HS-5 (cell line): ENCODE measurements at places on chromosomes 1 and 21.

DNA sequence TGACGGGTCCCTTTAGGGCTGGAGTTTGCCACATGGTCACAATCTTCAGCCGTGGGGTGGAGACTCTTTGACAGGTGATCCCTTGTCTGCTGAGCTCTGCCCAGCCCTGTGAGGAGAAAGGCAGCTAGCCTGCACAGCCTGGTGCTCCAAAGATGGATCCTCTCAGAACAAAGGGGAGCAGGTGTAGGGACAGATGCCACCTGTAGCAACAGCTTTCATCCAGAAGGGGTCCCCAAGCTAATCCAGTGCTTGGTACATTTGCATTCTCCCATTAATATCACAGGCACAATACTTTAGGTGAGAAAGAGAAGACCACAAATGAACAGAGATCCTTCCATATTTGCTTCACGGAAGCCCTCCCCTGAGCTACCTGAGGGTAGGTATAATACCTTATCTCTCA lies 93.2 kb downstream of the CCDC185 start:
- no peak for DNase-seq

GRCh38 chr1:168112673-168113305 lies 23.9 kb downstream of the GPR161 start:
- no peak for DNase-seq

DNA sequence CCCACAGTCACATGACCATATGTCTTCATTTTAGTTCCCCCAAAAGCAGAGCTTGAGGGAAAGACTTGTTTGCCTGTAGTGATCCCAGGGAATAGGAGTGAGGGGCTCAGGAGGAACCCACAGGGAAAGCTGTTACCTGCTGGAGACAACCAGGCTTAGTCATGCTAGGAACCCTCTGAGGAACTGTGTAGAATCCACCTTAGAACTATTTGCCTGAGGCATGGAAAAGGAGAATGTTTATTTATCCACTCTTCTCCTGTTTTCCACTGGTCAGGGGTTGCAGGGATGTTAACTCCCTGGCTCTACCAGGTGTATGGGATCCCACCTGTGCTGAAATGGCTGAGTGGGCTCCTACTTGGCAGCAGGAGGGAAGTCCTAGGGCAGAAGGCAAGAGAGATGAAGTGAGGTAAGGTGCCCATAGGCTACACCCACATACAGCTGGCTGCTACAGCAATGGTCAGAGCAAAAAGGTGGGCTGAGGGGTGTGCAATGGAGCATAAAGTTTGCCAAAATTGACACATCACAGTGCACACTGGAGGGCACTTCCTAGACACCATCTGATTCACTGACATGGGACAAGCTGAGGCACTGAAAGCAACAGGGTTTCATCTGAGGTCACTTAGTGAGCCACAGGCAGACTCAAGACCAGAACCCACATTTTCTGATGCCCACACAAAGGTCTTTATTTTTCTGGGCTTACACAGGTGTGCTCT lies 29.7 kb upstream of the CYP4B1 start:
- no peak for DNase-seq

DNA sequence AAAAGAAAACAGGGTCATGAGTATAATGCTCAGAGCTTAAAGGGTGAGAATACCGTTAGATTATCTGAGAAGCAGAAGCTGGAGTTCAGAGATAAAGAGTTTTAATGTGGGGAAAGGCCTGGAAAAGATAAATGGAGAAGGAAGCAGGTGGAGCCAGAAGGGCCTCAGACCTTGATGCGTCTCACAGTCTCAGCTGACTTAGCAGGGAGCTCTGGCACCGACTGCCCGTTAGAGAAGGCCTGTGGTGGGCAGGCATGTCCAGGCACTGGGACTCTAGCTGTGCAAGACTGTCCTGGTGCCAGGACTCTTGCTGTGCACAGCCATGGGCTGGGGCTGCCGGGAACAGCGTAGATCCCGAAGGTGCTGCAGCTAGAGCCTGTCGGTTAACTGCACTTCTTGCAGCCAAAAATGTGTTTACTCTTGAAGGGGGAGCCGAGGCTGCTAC lies 3.8 kb upstream of the SLAMF9 start:
- no peak for DNase-seq

GRCh38 chr1:226029568-226030225 lies 30.6 kb upstream of the SDE2 start:
- DNase-seq = no peak

DNA sequence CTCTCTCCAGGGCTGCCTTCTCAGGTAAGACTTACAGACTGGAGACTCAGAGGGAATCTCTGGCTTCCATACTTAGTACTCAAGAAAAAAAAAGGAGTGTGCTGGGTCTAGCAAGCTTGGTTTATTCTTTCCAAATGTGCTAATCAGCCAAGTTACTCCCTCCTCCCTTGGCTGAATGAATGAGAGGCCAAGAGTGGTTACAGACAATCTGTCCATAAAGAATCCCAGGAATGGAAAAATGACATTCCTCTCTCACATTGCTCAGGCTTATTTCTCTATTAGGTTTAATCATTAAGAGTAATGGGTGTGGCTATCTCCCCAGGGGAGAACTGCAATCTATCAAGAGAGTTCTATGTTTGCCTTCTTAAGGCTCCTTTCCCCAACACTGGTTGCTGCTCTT lies 547.3 kb upstream of the PLXNA2 start:
- DNase-seq = no peak

- DNase-seq = peak; percentile 88
Observed at GRCh38 chr1:70509996-70510876, 99.2 kb downstream of the CTH start.

DNA sequence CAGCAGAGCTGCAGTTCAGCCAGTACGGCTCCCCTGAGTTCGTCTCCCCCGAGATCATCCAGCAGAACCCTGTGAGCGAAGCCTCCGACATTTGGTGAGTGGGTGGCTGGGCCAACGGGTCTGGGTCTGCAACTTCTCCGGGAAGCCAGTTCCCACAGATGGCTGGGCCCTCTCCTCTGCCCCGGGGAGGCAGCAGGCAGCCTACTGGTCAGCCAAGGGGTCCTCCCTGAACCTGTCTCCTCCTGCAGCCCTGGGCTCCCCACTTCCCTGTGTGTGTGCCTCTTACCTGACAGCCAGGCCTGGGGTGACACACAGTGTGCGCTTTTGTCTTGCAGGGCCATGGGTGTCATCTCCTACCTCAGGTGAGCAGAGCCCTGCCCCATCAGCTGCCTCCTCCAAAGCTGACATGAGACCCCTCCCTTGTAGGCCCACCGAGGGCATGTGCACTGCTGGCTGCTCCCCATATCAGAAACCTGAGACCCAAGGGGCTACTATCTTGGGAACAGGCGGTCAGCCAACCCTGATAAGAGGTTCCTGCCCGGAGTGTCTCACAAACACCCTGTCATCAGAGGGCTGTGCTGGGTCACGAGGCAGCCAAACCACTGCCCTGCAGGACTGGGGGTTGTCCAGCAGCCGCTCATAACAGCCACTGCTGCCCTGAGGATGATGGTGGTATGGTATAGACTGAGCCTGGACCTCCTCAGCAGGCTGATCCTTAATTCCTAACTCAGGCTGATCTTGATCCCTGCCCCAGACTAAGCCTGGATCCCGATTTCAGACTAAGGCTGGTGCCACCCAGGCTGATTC lies 37.6 kb downstream of the TRIM11 start:
- DNase-seq = no peak

DNA sequence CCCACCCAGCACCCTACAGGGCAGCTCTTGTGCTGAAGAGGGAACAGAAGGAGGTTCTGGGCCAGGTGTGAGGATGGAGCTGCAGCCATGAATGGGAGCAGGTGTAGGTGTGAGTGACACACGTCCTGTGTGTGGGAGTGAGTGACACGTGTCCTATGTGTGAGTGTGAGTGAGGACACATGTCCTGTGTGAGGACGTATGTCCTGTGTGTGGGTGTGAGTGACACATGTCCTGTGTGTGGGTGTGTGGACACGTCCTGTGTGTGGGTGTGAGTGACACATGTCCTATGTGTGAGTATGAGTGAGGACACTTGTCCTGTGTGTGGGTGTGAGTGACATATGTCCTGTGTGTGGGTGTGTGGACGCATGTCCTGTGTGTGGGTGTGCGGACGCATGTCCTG lies 26.4 kb downstream of the MEGF6 start:
- no peak for DNase-seq

DNA sequence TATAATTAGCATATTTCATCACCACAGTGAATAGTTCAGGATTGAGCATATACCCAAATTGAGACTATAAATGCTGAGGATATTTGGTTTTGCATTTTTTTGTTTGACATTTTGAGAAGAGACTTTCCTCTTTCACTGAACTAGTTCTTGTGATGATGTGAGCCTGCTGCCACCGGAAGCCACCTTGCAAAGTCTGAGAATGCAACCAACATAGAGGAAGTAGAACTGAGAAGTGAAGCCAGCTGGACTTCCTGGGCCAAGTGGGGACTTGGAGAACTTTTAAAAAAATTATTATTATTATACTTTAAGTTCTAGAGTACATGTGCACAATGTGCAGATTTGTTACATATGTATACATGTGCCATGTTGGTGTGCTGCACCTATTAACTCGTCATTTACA lies 102.3 kb downstream of the RPE65 start:
- no peak for DNase-seq

GRCh38 chr1:172821609-172822274 lies 162.8 kb downstream of the FASLG start:
- peak; percentile 63 for DNase-seq

GRCh38 chr1:76137746-76138145 lies 63.2 kb downstream of the ST6GALNAC3 start:
- no peak for DNase-seq

DNA sequence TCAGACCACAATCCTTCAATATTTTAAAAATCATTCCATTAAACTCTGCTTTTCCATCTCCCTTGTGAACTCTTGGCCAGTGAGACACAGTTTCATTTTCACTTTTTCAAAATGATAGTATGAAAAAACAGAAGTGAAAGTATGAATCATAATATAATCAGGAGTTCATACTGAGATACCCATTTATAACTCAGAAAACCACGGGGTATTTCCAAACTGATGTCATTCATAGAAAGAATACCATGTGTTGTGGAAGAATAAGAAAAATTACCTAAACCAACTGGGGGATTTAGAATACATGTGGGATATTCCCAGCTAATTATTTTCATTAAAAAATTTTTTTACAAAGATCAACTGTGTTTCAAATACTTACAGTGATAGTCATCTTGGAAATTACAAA lies 149.9 kb downstream of the MRPL39 start:
- peak; percentile 68 for DNase-seq

DNA sequence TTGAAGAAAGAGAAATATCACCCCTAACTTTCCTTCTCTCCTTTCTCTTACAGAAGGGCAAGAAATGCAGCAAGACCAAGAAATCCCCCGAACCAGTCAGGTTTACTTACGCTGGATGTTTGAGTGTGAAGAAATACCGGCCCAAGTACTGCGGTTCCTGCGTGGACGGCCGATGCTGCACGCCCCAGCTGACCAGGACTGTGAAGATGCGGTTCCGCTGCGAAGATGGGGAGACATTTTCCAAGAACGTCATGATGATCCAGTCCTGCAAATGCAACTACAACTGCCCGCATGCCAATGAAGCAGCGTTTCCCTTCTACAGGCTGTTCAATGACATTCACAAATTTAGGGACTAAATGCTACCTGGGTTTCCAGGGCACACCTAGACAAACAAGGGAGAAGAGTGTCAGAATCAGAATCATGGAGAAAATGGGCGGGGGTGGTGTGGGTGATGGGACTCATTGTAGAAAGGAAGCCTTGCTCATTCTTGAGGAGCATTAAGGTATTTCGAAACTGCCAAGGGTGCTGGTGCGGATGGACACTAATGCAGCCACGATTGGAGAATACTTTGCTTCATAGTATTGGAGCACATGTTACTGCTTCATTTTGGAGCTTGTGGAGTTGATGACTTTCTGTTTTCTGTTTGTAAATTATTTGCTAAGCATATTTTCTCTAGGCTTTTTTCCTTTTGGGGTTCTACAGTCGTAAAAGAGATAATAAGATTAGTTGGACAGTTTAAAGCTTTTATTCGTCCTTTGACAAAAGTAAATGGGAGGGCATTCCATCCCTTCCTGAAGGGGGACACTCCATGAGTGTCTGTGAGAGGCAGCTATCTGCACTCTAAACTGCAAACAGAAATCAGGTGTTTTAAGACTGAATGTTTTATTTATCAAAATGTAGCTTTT lies 2.4 kb downstream of the CCN1 start:
- peak; percentile 59 for DNase-seq

DNA sequence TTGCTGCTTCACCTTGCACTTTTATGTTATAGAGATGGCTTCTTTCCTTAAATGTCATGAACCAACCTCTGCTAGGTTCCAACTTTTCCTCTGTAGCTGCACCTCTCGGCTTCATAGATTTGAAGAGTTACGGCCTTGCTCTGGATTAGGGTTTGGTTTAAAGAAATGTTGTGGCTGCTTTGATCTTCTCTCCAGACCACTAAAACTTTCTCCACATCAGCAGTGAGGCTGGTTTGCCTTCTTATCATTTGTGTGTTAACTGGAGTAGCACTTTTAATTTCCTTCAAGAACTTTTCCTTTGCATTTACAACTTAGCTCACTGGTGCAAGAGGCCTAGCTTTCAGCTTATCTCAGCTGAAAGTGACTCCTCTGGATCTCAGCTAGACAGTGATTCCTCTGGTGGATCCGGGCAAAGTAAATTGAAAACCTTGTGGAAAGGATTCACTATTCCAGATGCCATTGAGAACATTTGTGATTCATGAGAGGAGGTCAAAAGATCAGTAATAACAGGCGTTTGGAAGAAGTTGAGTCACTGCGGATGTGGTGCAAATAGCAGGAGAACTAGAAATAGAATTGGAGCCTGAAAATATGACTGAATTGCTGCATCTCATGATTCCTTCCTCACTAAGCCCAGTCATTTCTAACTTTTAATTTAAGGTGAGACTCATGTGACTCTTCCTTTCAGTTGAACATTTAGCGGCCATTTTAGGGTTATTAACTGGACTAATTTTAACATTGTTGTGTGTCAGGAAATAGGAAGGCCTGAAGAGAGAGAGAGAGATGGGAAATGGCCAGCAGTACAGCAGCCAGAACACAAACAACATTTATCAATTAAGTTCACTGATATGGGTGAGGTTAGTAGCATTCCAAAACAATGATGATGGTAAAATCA lies 16.2 kb upstream of the RGS1 start:
- peak; percentile 97 for DNase-seq

GRCh38 chr1:58283388-58284224 lies 262.9 kb downstream of the OMA1 start:
- DNase-seq = no peak

GRCh38 chr1:107833061-107833460 lies 131.9 kb downstream of the VAV3 start:
- DNase-seq = no peak

DNA sequence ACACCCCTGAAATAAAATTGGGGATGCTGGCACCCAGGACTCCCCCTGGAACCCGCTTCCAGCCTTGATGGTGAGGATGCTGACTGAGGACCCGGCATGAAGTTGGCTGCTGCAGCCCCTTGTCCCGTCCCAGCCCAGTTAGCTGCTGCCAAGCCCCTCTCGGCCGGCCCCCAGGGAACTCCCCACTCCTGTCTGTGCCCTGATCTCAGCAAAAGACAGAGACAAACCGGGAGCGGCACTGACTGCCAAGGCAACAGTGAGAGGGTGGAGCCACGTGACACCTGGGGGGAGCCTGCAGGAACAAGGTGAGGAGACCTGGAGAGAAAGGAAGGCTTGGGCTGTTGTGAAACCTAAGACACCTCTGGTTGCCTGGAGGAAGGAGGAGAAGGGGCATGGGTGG lies 24.7 kb downstream of the CASZ1 start:
- DNase-seq = no peak

GRCh38 chr1:43204394-43204793 lies 32.3 kb downstream of the CFAP57 start:
- DNase-seq = no peak

- DNase-seq = no peak
Observed at GRCh38 chr1:27429029-27429425, 36.6 kb downstream of the GPR3 start.
